Activated CD4-positive, alpha-beta T cell treated with anti-CD3 and anti-CD28 coated beads, Interleukin-2, amount 50 U/mL, for 16 hours (primary cell): ENCODE measurements at places on chromosomes 11 and 22.

DNA sequence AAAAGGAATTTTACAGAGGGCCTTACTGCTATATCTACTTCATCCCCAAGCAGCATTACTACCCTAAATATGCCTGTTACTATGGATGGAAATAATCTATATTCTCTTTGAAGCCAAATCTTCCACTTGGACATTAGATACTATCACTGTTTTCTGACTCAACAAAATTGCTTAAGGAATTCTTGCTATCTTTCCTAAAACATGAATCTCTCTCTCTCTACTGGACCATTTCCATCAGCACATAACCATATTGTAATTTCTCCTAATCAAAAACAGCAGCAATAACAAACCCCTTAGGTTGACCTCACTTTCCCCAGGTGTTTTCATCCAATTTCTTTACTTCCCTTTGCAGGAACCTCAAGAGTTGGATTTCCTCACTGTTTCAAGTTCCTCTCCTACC, 67.9 kb upstream of the BLID start:
- DNase-seq, result no peak

DNA sequence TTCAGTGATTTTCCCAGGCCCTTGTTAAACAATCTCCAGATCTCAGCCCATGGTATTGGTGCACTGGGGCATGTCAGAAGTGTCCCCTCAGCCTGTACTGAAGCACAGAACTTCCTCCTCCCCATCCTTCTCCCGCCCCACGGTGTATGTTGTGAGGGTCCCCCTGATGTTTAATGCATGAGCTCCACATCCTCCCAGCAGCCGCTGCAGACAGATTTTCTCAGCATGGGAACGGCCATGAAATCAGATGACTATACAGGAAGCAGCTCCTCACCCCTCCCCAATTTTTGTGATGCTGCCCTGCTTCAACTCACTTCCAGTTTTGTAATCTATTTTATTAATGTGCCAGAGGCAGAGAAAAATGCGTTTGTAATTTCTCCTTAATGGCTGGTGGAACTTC, 406.0 kb downstream of the MIAT start:
- no peak for DNase-seq

DNA sequence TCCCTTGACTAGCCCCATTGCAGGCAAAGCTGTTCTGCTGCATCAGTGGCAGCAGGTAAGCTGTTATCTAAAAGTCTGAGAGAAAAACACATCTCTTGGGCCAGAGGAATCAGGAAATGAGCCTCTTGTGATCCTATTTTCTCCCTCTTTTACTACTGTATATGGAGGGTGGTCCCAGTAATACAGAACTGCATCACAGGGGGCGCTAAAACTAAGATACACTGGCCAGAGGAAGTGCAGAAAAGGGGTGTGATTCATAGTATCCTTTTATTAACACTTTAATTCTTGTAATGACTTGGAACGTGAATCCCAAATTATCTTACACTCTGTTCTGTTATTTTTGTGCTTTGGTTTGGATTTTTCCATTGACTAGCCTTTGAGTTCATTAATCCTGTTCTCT, 8.8 kb upstream of the MED17 start:
- DNase-seq, result peak; percentile 6

- no peak for DNase-seq
Measured at GRCh38 chr11:69560141-69560790, 78.8 kb downstream of the LINC01488 start.

GRCh38 chr11:66855574-66856495, 1.0 kb upstream of the LRFN4 start:
- DNase-seq, result peak; percentile 94

DNA sequence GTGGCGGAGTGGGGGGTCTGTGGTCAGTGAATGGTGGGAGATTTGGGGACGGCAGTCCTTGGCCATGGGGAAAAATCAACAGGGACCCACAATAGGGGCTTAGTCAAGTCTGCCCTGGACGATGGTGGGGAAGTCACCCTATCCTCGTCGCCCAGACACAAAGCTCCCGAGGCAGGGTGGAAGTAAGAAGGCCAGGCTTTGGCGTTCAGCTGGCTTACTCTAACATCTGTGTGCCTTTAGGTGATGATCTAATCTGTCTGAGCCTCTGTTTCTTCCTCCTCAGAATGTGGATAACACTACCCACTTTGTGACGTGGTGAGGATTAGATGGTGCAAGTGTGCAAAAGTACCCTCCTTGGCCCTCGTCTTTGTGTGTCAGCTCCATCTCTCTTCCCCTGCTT, 192.2 kb downstream of the ST3GAL4 start:
- no peak for DNase-seq

GRCh38 chr11:14237444-14237961, 121.5 kb downstream of the RRAS2 start:
- no peak for DNase-seq

GRCh38 chr11:78325274-78325781, 92.3 kb downstream of the GAB2 start:
- peak; percentile 69 for DNase-seq

DNA sequence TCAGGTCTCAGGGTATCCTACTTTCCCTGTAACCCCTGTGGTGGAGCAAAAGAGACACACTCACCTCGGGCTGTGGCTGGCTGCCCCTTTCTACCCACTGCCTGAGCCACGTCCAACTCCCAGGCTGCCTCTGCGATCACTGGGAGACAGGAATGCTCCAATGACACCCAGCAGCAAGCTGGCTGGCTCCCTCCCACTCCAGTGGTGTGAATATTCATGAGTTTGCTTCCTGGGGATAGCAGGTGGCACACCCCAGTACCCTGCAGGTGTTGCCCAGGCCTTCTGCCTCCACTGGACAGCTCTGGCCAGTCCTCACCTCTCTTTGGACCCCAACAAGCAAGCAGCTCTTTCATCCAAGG, 9.7 kb downstream of the GAL3ST1 start:
- DNase-seq, result no peak

DNA sequence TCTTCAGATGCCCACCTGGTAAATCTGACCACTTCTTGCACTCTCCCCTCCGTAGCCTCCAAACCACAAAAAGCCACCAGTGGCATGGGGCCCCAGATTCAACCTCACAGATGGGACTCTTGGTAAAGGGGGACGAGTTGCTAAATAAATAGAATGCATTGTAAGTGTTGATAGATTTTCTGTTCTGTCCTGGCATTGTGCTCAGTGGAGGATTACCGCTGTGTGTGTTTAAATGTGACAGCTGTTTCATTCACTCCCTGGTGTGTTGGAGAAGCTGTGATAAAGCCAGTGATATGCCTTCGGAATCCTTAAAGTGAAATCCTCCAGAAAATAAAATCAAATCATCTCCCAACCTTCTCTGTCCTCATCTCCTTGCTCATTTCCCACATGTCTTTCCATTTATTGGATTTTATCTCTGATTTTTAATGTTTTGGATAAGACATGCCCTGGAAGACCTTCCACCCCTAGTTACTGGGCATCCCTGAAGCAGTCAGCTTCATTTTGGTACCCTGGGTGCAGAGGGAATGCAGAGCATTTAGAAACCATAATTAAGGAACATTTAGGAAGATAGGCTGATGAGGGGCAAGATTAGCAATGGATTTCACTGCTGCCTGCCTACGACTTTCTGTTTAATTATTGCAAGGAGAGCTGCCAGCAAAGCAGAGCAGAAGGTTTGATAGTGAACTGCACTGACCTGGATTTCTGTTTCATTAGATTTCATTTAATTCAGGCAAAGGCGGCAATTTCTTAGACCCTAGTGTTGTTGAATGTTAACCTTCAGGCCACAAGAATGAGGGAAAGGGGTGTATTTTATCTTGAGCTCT, 460.9 kb upstream of the KIRREL3 start:
- no peak for DNase-seq

DNA sequence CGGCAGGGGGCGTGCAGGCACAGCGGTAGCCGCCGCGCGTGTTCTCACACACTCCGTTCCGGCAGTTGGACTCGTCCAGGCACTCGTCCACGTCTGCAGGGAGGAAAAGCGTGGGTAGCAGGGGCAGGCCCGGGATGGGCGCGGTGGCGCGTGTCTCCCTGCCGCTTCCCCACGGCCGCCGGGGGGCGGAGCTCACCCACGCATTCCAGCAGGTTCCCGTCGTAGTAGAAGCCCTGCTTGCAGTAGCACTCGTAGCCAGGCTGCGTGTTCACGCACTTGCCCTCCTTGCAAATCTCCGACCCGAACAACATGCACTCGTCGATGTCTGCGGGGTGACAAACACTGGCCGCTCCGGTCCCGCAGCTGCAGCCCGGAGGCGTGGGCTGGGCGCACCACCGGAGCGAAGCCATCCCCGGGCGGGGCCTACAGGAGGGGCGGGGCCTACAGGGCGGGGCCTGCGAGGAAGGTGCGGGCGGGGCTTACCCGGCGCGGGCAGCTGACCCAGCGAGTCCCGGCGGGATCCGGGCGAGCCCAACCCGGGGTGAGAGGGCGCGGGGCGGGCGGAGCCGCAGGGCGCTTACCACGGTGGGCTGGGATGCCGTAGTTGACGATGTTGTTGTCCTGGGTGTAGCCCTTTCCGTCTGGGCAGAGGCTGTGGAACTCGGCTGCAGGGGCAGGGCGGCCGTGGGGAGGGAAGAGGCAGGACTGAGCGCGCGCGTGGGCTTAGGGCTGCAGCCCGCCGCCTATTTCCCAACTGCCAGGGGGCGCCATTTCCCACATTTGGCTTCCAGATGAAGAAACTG, 15.6 kb downstream of the SCYL1 start:
- peak; percentile 92 for DNase-seq

DNA sequence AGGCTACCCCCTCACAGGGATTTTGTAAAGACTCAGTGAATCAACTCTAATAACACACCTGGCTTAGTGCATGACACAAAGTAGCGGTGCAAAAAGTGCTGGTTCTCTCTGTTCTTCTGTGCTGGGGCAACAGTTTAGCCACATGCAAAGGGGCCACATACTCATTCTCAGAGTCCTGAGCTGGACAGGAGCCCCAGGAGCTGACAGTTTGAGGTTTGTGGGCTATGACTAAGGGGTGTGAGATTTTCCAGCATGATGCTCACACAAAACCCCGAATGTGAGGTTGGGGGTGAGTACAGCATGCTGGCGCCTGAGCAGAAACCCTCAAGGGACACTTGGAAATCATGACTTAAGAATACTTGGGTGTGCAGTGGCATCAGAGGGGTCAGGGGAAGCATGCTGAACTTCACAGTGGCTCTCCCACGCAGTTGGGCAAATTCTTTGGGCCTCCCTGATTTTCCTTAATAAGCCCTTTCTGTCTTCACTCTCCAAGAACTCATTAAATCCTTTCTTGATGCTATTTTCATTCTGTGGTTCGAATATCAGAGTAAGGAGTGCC, 31.0 kb downstream of the TMPRSS5 start:
- DNase-seq, result peak; percentile 92

GRCh38 chr22:33112580-33112979, 54.4 kb upstream of the SYN3 start:
- DNase-seq, result no peak

GRCh38 chr11:134786636-134787035, 374.6 kb upstream of the B3GAT1 start:
- no peak for DNase-seq

GRCh38 chr11:45470151-45470793, 184.1 kb upstream of the SYT13 start:
- no peak for DNase-seq

GRCh38 chr11:134124660-134125451, 56.0 kb downstream of the JAM3 start:
- no peak for DNase-seq

DNA sequence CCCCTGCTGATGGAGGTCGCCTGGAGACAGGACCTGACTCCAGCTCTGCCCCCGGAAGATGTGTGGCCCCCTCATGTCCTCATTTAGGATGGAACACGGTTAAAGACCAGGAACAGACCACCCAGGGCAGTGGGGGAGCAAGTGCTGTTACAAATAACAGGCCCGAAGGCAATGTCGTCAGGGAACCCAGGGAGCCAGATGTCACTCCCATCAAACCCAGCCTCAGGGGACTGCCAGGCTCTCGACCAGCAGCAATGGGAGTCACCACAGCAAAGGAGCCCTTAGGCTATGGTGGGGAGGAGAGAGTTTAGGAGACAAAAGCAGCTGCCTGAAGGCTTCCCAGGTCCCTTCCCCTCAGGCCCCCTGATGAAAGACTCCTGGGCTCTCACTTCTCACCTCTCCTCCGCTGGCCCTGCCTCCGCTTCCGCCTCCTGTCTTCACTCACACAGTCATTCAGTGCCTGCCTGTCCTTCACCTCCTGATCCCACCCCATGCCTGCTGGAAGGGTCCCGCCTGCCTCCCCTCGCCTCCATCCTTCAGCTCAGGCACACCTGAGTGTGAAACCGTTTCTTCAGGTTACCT, 4.4 kb downstream of the RPS19BP1 start:
- DNase-seq, result no peak

- DNase-seq, result no peak
Measured at GRCh38 chr22:43530349-43531201, 118.8 kb downstream of the MPPED1 start.

DNA sequence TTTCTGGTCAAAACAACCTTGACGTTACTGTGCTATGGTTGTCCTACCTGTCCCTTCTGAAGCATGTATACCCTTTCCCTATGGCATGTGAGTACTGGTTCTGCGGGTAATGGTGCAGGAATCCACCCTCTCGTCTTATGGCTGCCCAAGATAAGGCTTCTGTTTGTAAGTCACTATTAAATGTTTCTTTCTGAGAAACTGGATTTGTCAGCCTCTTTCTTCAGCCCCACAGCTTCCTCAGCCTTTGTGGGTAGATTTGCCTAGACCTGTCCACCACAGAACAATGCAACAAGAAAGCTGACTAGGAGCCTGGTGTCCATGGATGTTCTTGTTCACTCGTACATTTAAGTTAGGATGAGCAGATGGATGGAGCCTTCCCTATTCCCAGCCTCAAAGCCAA, 14.4 kb downstream of the MMP7 start:
- no peak for DNase-seq

DNA sequence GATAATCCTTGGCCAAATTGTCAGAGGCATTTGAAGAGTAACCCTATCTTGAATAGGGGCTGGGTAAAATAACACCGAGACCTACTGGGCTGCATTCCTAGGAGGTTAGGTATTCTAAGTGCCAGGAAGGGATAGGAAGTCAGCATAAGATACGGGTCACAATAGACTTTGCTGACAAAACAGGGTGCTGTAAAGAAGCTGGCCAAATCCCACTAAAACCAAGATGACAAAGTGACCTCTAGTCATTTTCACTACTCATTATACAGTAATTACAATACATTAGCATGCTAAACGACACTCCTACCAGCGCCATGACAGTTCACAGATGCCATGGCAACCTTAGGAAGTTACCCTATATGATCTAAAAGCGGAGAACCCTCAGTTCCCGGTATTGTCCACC, 964 bp upstream of the REXO2 start:
- DNase-seq, result no peak

DNA sequence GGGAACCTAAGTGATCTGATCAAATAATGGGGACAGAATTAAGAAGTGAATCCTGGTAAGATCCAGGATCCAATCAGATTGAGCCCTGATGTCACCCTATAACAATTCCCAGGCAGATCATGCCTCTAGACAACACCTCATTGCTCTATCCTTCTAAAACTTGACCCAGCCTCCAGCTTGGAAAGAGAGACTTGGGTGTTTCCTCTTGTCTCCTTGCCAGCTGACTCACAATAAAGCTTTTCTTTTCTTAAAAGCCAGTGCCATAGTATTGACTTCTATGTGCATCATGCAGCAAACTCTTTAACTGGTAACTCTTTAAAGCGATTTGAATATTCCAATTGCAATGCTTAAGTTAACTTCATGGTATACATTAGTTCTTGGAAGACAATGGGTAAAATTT, 109.6 kb upstream of the CHORDC1 start:
- DNase-seq, result no peak
